Cerebellum (tissue), 4 donors: ENCODE measurements at places on chromosomes 12 and 14. TPM values are rescaled to one million over a fixed set of nuclear protein-coding genes. Genes with fewer than 3 reads are reported as not detected.

The TROAP gene
- 6.7 TPM for total RNA-seq

DNA sequence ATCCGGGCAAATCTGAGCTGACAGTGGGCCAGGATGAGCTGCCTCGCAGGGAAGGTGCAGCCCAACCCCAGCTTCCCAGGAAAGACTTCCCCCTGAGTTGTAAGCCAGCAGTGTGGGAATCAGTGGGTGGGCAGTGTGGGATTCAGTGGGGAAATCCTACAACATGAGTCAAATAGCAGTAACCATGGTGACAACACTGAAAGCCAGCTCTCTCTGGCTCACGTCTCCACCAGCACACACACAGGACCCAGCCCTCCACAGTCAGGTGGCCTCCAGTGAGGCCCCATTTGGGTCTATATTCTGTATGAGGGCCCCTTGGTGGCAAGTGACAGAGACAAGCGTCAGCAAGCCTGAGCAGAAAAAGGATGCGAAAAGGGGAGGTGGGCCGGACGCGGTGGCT is 6.0 kb upstream of the LGALS3 start:
- DNase-seq: no peak

DNA sequence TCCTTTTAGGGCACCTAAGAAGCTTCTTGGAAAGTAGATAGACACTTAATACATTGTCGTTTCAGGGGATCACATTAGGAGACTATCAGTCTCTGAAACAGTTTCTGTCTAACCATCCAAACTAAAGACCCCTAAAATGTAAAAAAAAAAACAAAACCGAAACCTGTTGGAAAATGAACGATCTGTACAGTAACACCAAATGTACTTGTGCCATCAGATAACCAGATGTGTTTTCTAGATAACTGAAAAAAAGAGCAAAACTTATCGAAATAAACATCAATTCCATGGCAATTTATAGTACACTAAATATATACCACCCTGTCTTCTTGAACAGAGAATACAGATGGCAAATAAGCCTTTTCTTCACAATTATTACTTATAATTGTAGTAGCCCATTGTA is 2.1 kb downstream of the LDHB start:
- no peak for DNase-seq

GRCh38 chr14:91964724-91965123 is 17.2 kb upstream of the FBLN5 start:
- no peak for DNase-seq

DNA sequence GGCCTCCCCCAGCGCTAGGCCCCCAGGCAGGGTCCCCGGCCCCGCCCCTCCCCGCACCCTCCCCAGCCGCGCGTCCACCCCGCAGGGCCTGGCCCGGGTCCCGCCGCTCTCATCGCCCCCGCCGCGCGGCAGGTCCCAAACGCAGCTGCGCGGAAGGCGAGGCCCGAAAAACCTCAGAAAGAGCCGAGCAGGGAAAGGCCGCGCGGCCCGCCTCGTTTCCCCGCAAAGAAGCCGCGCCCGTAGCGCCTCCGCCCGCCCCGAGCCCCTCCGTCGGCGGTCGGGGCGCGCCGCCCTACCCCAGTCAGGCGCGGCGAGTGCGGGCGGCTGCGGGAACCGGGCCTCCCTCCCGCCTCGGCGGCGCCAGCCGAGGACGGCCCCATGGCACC is 324 bp downstream of the POLE start:
- peak; percentile 35 for DNase-seq

- no peak for DNase-seq
These were observed 233.1 kb downstream of the PTPRO start for GRCh38 chr12:15555446-15555845.
